ENCODE measurements at places on chromosomes 6 and 20.

DNA sequence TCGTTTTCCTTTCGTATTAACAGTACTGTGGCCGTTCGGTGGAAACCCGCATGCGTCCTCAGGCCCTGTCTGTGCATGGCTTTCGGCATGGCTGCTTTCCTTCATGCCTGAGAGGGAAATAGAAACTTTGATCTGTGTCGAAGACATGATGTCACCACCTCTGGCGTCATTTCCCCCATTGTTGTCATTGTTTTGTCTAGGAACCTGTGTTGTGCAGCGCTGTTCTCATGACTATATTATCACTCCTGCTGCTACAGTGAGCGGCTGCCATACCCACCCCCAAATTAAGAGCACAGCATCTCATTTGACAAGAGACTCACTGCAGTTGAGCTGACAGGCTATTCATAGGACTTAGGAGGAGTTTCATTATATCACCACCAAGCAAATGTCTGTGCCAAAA lies 172.3 kb downstream of the TMEM242 start:
- no peak for DNase-seq

- no peak for DNase-seq
Measured at GRCh38 chr20:50815162-50815989, 20.5 kb downstream of the BCAS4 start.

GRCh38 chr20:19617256-19617655 lies 140.8 kb upstream of the RIN2 start:
- DNase-seq, result no peak

GRCh38 chr6:125793863-125794262 lies 3.1 kb downstream of the NCOA7 start:
- DNase-seq, result no peak

GRCh38 chr20:24479106-24479505 lies 9.7 kb downstream of the SYNDIG1 start:
- no peak for DNase-seq

- no peak for DNase-seq
Measured at GRCh38 chr6:21505574-21505990, 88.0 kb upstream of the SOX4 start.

DNA sequence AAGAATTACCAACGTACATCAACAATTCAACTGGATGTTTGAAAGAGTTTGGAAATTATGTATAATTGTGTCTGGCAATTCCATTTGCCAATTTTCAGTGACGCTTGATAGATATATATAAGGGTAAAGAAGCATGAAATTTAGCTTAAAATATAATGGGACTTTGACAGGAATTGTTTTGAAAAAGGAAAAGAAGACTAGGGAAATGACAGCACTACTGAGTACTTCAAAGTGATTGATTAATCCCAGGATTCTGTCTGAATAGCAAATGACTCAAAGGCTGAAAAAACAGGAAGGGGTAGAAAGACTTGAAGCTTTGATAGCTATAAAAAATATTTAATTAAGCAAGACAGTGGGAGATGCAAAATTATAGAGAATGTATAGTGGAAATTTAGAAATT lies 200.0 kb downstream of the KHDRBS2 start:
- no peak for DNase-seq

DNA sequence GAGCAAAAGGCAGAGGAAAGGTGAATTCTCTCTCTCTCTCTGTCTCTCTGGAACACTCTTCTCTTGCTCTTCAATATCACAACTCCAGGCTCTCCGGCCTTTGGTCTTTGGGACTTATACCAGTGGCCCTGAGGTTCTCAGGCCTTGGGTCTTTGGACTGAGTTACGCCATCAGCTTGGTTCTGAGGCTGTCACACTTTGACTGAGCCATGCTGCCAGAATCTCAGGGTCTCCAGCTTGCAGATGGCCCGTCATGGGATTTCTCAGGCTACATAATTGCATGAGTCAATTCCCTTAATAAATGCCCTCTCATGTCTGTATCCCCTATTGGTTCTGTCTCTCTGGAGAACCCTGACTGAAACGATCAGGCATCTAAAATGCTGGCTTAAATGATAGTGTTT lies 12.9 kb downstream of the BTN2A1 start:
- no peak for DNase-seq

DNA sequence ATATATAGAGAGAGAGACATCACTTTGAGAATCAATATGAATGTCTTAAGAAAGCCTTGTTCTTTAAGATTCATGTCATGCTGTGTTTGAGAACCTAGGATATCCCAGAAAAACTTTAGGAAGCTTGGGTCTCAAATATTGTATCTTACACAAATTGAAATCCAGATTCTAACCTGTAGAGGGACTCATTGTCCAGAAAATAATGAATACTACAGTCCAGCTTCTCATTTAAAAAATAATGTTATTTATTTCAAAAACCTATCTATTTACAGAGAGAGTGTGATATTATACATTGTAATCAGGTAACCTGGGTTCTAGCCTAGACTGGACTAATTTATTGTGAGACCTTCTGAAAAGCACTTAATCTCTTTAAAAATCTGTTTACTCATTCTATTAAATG lies 4.2 kb downstream of the RFX6 start:
- DNase-seq, result no peak

DNA sequence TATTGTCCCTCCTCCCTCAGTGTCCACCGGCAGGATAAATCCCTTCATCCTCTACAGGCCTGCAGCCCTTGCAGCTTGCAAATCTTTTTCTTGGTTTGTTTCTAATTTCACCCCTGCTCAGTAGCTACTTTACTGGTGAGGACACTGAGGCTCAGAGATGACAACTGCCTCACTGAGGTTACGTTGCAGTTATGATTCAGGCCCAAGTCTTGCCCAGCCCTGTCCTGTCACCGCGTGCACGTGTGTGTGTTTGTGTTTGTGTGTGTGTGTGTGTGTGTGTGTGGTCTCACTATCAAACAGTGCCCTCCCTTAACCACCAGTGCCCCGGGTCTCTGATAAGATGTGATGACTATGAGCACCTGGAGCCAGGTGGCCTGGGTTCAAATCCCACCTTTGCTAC lies 21.1 kb downstream of the FAM110A start:
- DNase-seq, result no peak
